Stimulated activated CD4-positive, alpha-beta T cell treated with anti-CD3 and anti-CD28 coated beads, Interleukin-15, amount 100 ng/mL, for 48 hours (primary cell): ENCODE measurements at places on chromosomes 1 and 21.
A peak's percentile ranks its signal among the peaks of the same experiment; 100 is the strongest.

DNA sequence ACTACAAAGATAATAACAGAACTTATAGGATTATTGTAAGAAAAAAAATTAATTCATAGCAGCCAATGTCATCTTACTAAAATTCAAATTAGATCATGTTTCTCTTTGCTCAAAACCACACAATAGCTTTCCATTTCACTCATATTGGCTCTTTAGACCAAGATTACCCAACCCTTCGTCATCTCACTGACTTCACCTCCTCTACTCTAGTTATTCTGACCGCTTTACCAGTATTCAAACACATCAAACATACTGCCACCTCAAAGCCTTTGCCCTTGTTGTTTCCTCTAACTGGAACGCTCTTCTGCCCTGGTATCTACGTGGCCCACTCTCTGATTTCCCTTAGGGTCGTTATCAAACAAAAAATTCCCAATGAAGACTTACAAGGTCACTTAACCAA is 1.7 kb downstream of the ANGPTL3 start:
- DNase-seq, result no peak

- peak; percentile 69 for DNase-seq
Observed at GRCh38 chr1:32247983-32248889, 1.2 kb downstream of the FAM167B start.

GRCh38 chr1:167705250-167705649 is 16.5 kb upstream of the MPZL1 start:
- no peak for DNase-seq

DNA sequence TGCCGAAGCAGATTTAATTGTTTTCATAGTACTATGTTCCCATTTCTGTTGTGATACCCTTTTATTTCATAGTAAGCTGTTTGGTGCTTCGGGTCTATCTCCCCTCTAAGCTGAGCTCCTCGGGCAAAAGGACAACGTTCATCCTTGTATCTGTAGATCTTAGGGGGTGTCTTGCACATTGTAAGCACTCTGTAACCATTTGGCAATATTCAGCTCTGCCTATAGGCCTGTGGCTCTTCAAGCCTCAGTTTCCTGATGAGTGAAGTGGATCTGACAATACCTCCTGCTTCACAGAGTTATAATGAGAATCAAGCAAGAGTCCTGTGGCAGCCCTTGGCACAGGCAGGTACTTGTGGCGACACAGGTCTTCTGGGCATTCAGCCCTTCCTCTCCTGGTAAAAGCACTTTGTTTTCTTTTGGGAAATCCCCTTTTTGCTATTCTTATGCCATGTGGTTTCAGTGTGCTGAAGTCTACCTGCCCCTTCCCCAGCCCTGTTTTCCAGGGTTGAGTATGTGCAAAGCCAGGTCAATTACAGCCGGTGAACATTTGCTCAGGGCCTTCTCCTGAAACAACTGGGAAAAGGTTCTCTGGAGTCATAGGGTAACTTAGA is 8.5 kb upstream of the EXO1 start:
- DNase-seq, result no peak

DNA sequence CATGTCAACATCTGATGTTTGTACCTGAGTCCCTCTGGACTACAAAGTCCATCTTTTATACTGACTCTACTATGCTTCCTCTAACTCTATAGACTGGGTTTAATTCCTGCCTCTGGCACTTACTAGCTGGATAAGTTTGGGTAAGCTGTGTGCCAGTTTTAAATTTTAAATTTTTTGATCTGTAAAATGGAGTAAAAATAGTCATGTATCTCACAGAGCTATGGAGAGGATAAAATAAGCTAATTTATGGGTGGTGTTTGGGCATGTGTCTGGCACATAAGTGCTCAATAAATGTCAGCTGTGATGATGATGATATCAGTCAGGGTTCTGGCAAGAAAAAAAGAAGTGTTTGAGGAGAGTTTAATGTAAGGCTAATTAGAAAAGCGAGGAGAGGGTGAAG is 139.2 kb upstream of the C1orf21 start:
- DNase-seq, result no peak

DNA sequence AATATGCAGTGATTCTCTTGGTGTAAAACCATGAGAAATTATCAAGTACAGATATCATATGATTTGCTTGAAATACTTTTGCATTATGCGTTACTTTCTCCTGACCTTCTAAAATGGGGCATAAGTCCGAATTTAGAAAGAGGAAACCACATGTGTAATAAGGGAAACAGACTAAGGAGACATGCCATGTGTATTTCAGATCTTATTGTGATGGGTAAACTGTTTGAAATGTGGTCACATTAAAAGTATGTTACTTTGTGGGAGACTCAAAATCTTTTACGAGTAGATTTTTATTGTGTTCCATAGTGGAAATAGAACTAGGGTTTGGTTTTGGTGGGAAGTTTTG is 173.0 kb downstream of the NFIA start:
- no peak for DNase-seq

DNA sequence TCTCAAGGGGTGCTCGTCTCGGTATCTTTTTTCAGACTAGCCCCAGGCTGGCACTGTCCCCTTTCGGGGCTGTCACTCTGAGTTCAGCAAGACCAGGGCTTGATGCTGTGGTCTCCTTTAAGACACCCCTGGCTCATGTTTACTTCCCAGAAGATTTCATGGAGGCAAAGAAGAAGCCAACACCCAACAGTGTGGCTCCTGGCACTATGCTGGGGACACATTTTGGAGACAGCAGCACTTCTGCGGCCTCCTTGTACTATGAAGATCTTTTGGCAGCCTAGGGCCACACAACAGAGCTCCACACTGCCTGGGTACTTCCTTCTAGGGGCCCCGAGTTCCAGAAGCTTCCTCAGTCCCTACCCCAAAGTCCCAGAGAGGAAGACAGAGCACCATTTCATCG is 24.6 kb downstream of the ECE1 start:
- DNase-seq, result no peak

DNA sequence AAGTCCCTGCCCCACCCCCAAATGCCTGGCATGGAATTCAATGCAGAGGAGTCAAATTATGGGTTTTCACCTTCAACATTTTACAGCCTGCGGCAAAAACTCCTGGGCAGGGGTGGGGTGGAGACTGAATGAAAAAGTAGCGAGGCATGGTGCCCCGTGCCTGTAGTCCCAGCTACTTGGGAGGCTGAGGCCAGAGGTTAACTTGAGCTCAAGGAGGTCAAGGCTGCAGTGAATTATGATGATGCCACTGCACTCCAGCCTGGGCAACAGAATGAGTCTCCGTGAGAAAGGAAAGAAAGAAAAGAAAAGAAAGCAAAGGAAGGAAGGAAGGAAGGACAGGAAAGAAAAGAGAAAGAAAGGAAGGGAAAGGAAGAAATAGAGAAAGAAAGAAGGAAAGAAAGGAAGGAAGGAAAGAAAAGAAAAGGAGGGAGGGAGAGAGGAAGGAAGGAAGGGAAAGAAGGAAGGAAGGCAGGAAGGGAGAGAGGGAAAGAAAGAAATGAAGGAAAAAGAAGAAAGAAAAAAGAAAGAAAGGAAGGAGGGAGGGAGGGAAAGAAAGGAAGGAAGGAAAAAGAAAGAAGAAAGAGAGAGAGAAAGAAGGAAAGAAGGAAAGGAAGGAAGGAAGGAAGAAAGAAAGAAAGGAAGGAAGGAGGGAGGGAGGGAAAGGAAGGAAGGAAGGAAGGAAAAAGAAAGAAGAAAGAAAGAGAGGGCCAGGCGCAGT is 11.1 kb downstream of the LEMD1 start:
- no peak for DNase-seq

GRCh38 chr1:217137210-217137881 is 414.1 kb upstream of the ESRRG start:
- DNase-seq, result no peak

DNA sequence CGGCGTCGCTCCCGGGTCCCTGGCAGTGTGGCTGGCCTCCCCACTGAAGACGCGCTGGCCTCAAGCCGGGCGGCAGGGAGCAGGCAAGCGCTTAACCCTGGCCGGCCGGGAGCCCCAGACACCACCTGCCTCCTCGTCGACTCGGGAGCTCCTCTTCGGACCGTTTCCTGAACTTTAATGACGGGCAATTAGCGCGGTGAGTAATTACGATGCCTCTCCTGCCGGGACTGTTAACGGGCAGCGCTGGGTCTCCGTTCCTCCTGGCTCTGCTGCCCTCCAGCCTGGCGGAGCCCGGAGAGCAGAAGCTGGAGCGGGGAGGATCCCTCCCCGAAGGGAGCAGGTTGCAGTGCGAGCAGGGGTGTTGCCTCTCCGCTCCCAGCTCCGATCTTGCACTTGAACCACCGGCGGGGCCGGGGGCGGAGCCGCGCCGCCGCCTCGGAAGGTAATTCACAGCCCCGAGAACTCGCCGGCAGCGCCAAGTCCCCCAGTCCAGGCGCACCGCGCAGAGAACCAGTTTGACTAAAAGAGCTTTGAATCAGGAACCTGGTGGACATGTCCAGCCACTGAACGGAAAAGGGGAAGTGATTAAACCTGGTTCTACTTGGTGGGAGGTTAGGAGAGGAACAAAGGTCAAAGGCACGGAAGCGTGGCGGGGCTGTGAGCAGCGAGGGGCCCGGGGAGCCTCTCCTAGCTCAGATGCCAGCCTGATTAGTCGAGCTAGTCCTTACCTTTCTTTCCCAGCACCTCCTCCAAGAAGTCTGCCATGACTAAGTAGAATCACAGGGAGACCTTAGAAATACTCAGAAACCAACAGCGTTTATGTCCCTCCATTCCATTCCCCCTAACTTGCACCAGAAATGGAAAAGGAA is 18.3 kb upstream of the PLEKHA6 start:
- DNase-seq, result no peak

DNA sequence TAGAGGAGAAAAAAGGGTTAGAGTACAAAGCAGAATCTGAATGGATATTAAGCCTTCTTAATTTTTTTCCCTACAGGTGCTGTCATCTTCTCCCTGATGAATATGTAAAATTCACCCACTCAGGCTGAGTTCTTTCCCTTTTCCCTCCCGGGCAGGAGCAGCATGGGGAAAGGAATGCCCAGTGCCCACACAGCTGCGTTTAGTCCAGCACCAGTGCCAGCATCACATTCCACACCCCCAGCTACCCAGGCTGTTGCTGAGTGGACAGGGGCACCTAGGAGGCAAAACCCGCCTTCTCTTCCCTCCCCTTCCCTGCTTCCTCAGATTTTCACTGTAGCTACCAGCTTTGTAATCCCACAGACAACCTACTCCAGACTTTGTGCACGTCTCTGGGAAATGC is 3.4 kb upstream of the CADM3 start:
- DNase-seq, result no peak

- no peak for DNase-seq
Observed at GRCh38 chr21:34835526-34835925, 166.7 kb downstream of the CLIC6 start.

DNA sequence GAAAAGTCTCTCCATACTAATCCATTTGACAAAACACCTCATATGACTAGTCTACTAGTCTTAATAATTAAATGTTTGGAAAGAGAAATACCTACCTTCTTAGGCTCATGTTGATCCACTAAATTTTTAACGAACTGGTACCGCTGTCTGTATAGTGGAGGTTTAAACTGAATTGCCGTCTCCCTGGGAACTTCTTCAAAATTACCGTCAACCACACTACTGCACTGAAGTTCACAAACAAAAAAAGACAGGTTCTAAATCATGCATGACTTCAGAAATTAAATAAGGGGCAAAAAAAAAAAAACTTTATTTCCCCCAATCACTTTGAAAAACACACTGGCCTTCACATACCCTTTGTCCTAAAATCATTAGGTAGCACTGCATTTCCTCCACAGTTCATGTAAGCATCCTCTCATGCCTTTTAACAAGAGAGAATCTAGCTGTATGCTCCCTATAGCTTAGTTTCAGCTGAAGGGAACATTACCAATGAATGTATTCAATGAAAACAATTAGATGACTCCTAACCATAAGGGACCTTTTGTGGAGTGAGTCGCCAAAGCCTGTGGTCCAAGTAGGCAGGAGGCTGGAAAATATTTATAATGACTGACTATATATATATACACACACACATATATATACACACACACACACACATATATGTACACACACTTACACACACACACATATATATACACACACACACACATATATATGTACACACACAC is 3.4 kb downstream of the HENMT1 start:
- no peak for DNase-seq

- DNase-seq, result no peak
Observed at GRCh38 chr1:34885405-34886247, 26.1 kb upstream of the SMIM12 start.

- no peak for DNase-seq
Observed at GRCh38 chr1:24020025-24020424, 39.9 kb upstream of the SRSF10 start.

GRCh38 chr1:2273401-2274090 is 45.4 kb downstream of the SKI start:
- no peak for DNase-seq

DNA sequence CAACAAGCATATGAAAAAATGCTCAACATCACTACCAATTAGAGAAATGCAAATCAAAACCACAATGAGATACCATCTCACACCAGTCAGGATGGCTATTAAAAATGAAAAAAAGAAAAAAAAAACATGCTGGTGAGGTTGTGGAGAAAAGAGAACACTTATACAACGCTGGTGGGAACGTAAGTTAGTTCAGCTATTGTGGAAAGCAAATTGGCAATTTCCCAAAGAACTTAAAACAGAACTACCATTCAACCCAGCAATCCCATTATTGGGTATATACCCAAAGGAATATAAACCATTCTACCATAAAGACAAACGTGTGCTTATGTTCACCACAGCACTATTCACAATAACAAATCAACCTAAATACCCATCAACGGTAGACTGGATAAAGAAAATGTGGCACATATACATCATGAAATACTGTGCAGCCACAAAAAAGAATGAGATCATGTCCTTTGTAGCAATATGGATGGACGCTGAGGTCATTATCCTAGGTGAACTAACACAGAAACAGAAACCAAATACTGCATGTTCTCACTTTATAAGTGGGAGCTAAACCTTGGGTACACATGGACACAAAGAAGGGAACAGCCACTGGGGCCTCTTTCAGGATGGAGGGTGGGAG is 49.5 kb downstream of the LYST start:
- DNase-seq, result no peak

DNA sequence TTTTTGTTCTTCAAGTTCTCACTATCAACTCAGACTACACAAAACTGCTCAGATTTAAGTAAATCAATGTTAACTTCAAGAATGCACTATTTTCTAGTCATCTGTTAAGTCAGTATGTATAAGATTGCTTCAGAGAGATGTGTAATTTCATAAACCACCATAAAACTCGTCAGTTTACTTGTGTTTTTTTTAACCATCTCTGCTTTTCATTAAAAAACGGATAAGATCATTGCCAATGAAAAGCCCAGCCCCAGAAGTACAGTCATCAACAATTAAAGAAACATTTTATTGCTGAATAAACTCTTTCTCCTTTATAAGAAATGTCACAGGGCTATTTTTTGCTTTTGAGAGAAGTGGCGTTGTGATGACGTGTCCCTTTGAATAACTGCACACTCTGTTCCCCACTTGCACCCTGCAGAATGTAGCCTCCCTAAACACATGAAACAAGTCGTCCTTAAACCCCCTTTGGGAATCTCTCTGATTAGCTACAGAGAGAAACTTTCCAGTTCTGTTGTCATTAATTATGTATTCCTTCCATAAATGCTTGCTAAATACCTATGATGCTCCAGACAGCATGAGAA is 202.7 kb upstream of the FOXD3 start:
- DNase-seq, result no peak

GRCh38 chr1:54229281-54229891 is 29.4 kb downstream of the MRPL37 start:
- DNase-seq, result peak; percentile 24
